ENCODE measurements at places on chromosomes 12 and 14. TPM values are rescaled to one million over a fixed set of nuclear protein-coding genes. Genes with fewer than 3 reads are reported as not detected.

Gene NGB
- not detected for total RNA-seq

GRCh38 chr14:79369359-79370332, 841.7 kb downstream of the DIO2 start:
- DNase-seq: peak; percentile 90

DNA sequence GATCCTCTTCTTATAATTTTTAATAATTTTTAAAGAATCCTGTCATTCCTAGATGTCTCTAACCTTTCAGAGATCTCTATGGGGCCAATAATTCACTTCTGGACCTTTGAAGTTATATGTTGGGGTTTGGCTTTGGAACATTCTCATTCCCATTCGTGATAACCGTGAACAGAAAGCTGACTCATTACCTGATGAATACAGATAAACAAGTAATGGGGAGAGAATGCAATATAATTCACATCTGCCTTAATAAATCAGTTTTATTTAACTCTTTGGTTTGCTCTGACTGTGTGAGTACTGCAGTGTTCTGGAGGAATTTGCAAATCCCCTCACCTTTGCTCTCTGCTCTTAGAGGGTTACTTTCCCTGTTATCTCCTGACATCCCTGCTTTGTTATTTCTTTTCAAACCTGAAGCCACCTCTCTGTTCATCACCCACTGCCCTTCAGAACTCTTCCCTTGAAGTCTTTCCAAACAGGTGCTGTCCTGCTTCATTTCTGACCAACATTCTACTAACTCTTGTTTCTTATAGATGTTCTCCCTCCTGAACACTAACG, 79.6 kb upstream of the SLC38A2 start:
- DNase-seq: peak; percentile 53

GRCh38 chr12:83261998-83262397, 575.3 kb downstream of the TMTC2 start:
- DNase-seq: no peak

- DNase-seq: peak; percentile 98
Measured at GRCh38 chr14:68199554-68200151, 380.1 kb downstream of the RAD51B start.

GRCh38 chr12:11980115-11980514, 90.6 kb upstream of the BCL2L14 start:
- no peak for DNase-seq

- DNase-seq: no peak
Measured at GRCh38 chr14:70595443-70596185, 4.8 kb downstream of the MED6 start.

GRCh38 chr14:73365727-73366126, 92.6 kb downstream of the NUMB start:
- no peak for DNase-seq

DNA sequence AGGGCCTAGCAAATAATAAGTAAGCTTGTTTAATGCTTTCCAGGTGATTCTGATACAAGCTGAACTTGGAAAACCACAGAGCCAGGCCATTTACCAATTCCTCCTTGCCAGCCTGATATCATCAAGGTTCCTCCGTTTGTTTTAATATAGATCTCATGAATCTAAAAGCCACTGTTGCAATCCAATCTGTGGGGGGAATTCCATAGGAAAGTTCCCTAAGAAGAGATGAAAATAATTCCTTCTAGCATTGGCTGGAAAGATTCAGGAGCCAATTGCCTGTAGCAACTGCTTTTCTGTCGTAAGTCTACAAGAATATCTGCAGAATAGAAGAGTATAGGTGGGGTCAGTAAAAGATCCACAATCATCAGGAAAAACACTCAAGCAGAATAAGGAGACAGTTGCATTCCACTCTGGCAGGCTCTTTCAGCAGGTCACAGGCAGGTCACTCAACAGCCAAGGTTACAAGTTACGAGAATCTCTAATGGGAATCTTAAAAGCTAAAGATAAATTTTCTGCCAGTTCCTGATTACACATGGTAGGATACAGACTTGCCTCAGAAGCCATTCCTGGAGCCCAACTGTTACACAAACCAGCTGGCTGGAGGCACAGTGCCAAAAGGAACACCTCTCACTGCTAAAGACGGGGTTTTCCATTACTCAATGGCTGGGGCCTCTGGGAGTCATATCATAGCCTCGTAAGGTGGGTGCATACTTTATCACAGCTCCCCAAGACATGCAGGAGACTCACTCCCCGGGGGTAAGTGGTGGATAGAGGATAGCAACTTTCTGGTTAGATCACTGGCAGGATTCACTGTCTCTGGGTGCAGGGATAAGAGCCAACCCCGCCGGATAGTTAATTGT, 43.6 kb downstream of the FGD6 start:
- peak; percentile 95 for DNase-seq

DNA sequence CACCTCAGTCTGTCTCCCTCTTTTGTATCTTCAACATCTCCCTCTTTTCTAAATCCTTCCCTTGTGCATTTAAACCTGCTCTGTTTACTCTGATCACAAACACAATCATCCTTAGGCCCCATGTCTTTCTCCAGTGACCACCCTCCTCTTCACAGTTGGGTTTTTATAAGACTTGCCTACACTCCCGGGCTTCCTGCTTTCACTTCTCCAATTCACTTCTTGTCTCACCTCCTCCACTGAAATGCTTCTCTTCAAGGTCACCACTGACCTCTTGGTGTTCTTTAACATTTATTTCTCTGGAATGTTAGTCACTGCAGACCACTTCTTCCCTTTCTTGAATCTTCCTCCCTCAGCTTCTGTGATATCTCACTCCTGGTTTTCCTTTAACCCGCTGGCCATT, 8.7 kb upstream of the SMCO2 start:
- DNase-seq: no peak
